ENCODE measurements at places on chromosomes 5 and 9. TPM values are rescaled to one million over a fixed set of nuclear protein-coding genes. Genes with fewer than 3 reads are reported as not detected.

DNA sequence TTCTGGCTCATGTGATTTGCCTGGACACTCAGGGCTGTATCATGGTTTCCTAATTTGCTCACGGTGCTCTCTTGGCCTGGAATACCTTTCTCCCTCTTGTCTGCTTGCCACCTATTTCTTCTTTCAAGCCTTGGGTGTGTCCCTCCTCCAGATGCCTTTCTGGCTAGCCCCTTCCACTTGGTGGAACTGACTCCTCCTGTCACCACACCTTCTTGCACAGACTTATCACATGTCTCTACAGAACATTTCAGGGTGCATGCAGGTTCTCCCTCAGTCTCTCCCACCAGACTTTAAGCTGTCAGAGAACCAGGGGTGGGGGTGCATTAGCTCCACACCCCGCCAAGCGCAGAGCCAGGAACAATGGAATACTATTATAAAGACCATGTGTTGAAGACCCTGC lies 1.9 kb downstream of the TBC1D2 start:
- no peak for ATAC-seq

PDE6A gene
- total RNA-seq, result 0.85 TPM

DNA sequence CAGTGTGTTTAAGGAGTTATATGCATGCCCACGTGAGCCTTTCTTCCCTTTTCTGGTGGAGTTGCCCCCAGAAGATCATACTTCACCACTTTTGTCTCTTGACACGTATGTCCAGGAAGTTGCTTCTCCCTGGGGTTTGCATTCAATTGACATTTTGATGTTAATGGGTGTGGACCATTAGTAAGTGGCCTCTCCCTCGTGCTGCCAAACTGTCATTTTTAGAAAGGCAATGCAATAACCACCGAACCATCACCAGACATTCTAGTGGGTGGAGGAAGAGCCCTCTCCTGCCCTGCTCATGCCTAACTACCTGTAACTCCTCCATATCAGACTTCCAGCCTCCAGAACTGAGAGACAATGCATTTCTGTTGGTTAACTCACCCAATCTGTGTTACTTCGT lies 290.8 kb downstream of the ATPSCKMT start:
- no peak for ATAC-seq

CCL28 gene
- total RNA-seq, result not detected

- no peak for ATAC-seq
These were observed 50.9 kb downstream of the COL5A1 start for GRCh38 chr9:134692573-134692860.

GRCh38 chr5:106205916-106206571 lies 1464.7 kb downstream of the EFNA5 start:
- ATAC-seq, result no peak

- ATAC-seq, result peak; percentile 75
These were observed at the start of gene PANK3 for GRCh38 chr5:168578538-168579487. Gene PANK3, minus strand, starts transcription at chr5:168579368. Its CDS starts 85 bp downstream, at chr5:168579283.

DNA sequence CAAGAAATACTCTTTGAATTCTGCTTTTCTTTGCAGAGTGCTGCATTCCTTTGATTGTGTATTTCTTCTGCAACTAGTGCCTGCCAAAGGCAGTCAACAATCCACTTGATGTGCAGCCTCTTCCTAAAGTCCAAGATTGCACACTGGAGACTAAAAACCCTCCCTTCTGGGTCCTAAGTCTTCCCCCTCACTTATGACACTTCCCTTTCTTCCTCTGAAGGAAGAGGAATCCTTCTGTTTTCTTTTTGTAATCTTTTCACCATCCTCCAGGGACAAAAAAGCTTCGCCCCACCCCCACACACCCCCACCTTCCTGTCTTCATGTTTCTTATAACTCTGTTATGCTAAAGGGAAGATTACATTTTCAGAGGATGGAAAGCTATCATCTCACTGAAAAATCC lies 39.9 kb downstream of the WDR36 start:
- ATAC-seq, result no peak

DNA sequence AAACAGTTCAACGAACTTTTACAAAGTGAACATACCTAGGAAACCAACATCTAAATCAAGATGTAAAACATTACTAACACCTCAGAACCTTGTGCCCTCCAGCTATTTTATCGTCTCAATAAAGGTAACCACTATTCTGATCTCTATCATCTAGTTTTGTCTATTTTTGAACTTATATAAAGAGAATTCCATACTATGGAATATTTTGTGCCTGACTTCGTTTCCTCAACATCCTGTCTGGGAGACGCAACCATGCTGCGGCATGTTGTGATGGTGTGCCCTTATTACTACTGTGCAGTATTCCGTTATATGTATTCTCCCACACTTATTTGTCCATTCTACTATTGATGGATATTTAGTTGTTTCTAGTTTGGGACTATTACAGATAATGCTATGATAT lies 99.2 kb downstream of the NR6A1 start:
- ATAC-seq, result no peak

DNA sequence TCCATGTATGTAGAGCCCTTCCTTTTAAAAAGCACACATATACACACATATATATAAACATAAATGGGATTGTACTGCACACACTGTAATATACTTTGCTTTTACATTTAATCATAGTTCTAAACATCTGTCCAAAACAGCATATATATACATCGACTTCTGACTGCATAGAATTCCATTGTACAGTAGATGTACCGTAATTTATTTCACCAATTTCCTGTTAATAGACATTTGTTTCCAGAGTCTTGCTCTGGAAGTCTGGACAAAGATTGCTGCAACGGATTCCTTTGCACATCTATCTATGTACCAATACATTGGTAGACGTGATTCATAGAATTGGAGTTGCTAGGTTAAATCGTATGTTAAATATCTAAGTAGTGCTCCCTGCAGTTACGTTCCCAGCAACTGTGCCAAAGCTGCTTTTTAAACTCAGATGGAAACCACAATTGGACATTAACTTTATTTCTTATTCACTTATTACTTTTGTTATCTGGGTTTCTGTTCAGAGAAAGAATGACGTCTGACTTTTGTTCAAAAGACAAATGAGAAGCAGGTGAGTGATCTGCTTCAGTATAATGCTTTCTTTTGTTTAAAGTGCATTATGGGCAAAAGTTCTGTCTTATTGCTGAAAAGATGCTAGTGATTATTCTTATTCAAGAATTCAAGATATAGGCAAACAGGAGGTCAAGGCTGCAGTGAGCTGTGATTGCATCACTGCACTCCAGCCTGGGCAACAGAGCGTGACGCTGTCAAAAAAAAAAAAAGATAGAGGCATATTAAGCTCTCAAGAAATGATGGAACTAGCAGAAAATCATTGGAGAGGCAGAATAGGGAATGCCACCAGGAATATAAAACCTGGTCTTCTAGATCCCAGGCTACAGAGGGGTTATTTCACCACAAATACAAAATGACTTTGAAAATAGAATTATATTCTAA lies 138.2 kb downstream of the FGF1 start:
- ATAC-seq, result no peak

PTGER4 gene
- 0.33 TPM for total RNA-seq

- ATAC-seq, result no peak
These were observed 50.8 kb downstream of the ITGA1 start for GRCh38 chr5:52838326-52839015.

- no peak for ATAC-seq
These were observed 180.2 kb downstream of the YTHDC2 start for GRCh38 chr5:113693701-113694100.

- ATAC-seq, result no peak
These were observed 189.3 kb upstream of the PIK3R1 start for GRCh38 chr5:68026092-68026885.

GRCh38 chr9:126158588-126159429 lies 167.8 kb upstream of the MVB12B start:
- ATAC-seq, result no peak

Measured in motor neuron (in vitro differentiated cells).